ENCODE measurements at places on chromosomes 12 and 14.

DNA sequence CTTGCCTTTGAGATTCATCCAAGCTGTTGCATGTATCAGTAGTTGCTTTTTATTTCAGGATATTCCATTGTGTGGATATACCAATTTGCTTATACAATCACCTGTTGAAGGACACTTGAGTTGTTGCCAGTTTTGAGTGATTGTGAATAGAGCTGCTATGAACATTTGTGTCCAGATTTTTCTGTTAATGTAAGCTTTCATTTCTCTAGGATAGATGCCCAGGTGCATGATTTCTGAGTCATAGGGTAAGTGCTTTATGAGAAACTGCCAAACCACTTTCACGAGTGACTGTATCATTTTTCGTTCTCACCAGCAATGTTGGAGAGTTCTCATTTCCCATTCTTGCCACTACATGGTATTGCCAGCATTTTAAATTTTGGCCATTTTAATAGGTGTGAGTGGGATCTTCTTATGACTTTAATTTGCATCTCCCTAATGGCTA lies 434.6 kb upstream of the RGS6 start:
- no peak for DNase-seq

DNA sequence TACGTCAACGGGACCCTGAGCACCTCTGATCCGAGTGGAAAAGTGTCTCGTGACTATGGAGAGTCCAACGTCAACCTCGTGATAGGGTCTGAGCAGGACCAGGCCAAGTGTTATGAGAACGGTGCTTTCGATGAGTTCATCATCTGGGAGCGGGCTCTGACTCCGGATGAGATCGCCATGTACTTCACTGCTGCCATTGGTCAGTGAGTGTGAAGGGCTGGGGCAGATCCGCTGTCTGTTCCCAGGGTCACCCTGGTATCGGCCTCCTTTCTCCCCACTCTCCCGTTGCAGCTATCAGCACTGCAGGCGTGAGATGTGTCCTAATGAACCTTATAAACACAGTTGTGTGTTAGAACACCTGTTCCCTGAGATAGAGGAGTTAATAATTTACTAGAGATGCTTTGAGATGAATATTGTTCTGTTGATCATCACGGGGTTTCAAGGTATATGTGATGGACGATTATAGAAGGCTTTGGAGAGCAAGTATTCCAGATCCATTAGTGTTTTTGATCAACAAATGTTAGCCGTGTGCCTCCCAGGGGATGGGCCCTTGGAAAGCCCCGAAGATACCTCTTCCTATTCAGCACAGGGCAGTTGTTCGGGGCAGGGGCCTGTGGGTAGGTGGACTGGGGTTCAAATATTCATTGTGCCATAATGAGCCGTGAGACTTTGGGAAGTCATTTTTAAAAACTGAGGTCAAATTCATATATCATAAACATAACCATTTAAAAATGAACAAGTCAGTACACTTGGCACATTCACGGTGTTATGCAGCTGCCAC lies 33.6 kb downstream of the ADGRD1 start:
- no peak for DNase-seq

DNA sequence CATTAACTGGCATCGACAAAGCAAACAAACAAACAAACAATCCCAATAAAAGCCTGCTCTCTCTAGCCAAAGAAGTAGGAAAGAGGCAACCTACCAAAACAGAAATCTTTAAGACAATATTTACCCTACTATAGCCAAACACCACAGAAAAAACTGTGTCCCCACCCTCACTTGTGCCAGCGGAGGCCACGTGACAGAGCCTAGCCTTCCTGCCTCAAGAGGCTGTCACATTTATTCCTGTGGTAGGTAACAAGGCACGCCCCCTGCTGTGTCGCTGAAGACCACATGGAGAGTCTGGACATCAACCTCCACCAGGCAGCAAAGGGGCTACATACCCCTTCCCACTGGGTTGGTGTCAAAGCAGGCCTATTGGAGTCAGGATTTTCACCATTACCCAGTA lies 148.1 kb downstream of the LMNTD1 start:
- DNase-seq = no peak

- DNase-seq = no peak
Measured at GRCh38 chr14:66476964-66477363, 9.2 kb upstream of the CCDC196 start.

DNA sequence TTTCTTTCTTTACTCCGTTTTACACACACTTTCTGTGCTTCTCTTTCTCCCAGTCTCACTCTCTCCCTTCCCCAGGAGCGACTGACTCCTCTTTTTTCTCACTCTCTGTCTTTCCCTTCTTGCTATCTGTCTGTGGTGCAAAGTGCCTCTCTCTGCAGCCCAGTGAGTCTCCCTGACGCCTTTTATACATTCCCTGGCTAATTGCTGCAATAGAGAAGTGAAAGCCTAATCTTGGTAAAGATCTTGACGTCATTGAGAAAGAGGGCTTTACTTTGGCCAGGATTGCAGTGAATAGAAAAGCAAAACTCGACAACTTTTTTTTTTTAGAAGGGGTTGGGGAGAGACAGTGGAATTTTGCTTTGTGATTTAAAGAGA lies 706 bp upstream of the DIO2 start:
- no peak for DNase-seq

- no peak for DNase-seq
Measured at GRCh38 chr14:34174973-34175372, 224.1 kb upstream of the EGLN3 start.

- no peak for DNase-seq
Measured at GRCh38 chr12:57240926-57241401, 10.0 kb downstream of the STAC3 start.

- DNase-seq = no peak
Measured at GRCh38 chr14:89626233-89626806, 209.3 kb upstream of the FOXN3 start.

DNA sequence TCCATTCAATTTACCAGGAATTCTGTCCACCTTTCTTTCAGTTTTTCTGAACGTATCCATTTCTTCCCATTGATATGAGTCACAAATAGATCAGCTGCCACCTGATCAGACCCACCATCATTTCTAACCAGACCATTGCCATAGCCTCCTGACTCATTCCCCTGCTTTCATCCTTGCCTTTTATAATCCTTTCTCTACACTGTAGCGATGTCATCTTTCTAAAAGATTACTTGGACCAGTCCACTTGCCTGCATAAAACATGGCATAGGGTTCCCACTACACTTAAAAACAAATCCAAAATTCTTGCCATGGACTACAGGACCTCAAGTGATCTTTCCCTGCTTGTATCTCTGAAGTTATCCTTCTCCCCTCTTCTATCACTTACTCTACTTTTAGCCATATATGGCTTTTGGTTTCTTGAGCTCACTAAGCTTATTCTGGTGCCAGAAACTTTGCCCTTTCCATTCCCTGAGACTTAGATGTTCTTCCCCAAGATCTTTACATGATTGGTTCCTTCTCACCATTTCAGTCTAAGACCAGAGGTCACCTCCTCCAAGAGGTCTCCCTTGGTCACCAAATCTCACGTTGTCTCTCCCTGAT lies 149.5 kb upstream of the KRR1 start:
- no peak for DNase-seq

GRCh38 chr14:28831126-28831525 lies 64.5 kb downstream of the FOXG1 start:
- DNase-seq = no peak

DNA sequence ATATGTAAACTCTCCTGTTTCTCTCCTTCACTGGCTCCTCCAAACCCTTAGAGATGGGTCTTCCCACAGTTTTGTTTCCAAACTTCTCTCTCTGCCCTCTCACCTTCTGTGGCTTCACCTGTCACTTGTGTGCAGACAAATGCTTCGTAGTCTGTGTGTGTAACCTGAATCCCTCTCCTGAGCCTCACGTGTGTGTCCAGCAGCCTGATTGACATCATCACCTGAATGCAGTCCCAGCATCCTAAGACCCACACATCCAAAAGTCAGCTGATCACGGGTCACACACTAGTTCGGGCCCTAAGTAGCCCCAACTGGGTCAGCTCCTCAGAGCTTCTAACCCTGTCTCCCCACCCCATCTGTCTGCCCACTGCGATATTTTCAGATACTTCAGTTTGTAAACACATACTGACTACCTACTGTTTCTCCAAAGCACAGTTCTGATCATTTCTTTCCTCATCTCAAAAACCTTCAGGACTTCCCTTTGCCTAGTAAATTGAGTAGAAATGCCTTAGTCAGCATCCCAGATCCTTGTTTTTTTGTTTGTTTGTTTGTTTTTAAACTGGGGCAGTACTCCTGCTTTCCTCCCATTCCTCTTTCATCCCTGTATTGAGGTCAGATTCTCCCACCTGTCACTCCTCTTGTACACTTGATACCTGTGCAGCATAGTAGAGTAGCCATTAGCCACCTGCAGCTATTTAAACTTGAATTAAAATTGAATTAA lies 23.7 kb downstream of the FNTB start:
- no peak for DNase-seq

GRCh38 chr12:1421091-1421846 lies 173.1 kb downstream of the FBXL14 start:
- no peak for DNase-seq

DNA sequence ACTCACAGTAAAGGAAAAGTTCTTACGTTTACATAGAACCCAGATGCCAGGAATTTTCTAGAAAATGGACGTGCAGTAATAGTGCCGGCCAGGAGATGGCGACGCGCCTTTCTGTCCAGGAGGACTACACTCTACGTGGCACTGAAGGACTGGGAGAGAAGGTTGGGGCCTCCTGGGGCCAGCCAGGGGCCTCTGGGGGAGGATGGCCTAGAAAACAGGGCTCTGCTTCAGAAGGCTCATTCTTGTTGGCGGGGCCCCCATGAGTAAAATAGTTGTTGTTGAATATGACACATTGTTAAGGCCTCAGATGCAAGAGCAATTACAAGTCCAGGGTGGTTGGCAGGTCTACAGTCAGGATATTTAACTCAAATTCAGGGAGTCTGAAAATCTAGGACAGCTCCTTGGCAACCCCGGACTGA lies 120.1 kb upstream of the MAX start:
- DNase-seq = peak; percentile 57

DNA sequence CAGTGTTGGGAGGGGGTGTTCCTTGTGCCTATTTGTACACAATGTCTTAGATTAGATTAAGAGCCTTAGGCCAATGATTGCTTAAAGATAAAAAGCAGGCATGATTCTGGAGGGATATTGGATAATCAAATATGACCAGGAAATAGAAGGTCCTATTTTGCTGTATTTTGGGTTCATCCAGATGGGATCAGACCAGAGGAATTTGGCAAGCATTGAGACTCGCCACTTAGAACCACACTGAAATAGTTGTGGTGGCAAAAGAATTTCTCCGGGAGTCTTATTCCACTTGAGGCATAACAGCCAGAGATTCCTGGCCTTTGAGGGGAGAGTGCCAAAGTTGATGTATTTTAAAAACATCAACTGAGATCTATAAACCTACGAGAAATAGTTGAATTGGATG lies 327.2 kb downstream of the RAD51B start:
- DNase-seq = no peak

GRCh38 chr14:101223127-101223526 lies 319.6 kb upstream of the RTL1 start:
- DNase-seq = no peak

DNA sequence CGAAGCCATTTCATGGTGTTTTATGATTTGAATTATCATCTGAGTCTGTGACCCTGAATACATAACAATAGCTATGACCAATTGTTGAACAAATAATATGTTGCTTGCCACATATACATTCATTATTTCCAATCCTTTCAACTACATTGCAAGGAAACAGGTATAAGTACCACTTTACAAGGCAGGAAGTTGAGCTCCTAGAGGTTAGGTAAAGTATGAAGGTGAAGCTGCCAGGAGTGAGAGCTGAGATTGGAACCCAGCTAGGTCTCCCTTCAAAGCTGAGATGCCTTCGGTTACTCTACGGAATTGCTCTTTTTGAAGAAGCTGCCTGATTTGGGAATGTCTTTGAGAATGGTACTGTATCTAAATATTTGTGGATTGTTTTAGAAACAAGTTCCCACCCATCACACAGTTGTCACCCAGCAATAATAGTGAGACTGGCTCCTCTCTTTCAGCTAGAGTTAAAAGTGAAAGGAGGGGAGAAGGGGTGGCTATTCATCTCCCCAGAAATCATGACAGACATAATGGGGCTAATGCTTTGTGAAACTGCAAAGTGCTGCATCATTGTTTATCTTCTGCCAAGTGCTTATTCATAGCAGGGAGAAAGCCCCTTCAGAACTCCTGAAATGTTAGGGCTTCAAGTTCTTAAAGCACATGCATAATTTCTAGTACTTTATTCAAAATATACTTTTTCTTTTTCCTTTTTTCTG lies 75.9 kb upstream of the AMIGO2 start:
- DNase-seq = no peak

- no peak for DNase-seq
Measured at GRCh38 chr14:24032727-24033418, 18.9 kb upstream of the CARMIL3 start.

- no peak for DNase-seq
Measured at GRCh38 chr12:51254536-51254935, 15.7 kb downstream of the SMAGP start.

DNA sequence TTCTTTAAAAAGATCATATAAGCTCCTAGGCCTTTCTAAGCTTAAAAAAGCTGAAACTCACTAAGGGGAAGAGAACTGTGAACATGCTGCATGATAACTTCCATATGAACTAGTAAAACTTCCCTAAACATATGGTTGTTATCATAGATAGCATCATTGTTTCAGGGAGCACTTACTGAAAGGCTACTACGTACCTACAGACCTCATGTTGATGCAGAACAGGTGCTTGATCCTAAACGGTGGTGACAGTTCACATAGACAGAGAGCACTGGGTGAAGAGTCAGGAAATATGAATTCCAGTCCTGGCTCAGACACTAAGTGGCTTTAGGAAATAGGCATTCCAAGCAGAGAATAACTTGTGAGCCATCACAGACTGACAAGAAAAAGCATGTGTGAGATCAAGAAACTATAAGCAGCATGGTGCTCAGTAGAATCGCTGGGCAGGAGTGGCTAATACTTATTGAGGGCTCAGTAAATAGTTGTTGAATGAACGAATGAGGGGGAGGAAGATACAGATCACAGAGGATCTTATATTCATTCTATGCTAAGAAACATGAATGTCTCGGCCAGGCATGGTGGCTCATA lies 78.4 kb upstream of the NUDT4 start:
- no peak for DNase-seq

GRCh38 chr12:25058012-25058411 lies 109.1 kb upstream of the BCAT1 start:
- no peak for DNase-seq

- DNase-seq = no peak
Measured at GRCh38 chr12:76451528-76451927, 103.3 kb upstream of the BBS10 start.

All from activated CD4-positive, alpha-beta T cell treated with anti-CD3 and anti-CD28 coated beads, Interleukin-2, amount 10 ng/mL, durations not matched to agents 7 days and 5 days (primary cell).